Activated naive CD4-positive, alpha-beta T cell (primary cell): ENCODE measurements at places on chromosomes 12 and 14.

GRCh38 chr14:23296012-23296777 lies 6.5 kb downstream of the PPP1R3E start:
- DNase-seq = no peak

- no peak for DNase-seq
Observed at GRCh38 chr14:36755756-36756155, 94.1 kb downstream of the PAX9 start.

GRCh38 chr14:93316716-93317115 lies 16.1 kb downstream of the BTBD7 start:
- DNase-seq = no peak

DNA sequence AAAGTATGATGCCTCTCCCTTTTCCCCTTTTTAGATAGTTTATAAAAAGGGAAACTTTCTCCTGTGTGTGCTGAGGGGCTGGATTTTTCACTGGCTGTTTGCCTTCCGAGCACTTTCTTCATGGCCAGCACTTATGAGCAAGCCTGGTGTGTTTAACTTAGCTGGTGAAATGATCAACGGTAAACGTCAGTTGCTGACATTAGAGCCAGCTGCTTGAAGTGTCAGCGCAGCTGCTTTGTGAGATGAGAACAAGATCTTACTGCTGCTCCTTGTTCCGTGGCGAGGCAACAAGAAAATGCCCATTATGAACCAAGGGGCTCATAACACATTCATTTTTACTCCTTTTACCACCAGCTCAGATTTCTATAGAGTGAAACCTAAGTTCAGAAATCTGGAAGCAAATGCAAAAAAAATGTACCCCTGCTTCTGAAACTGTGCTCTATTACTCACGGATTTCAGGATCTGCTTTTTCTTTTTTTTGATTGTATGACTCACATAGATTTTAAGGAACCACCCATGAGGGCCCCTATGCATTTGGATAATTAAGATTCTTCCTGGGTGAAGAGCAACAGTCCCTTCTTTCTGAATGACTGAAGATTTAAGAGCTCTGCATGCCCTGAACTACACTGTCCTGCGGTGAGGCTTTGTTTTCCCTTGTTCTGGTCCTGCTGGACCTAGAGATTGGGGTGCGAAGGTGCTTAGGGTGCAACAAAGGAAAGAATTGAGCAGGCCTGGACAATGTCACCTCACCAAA lies 74.3 kb upstream of the CPM start:
- no peak for DNase-seq

GRCh38 chr12:99099786-99100185 lies 454.7 kb downstream of the APAF1 start:
- DNase-seq = no peak

DNA sequence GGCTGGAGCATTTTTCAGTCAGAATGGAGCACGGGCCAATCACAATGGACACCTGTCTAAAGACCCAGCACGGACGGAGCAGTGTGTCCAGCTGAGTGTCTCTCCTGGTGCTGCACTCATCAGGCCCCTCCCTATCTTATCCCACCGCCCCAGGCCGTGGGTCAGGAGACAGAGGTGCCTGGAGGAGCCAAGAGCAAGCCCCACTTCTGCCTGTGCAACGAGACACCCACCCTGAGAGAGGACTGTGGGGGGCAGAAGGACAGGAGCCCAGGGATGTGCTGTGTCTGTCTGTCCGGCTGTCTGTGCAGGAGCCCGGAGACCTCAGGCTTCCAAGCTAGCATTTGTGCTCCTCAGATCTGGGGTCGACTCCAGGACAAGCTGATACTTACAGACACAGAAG lies 69.6 kb upstream of the SFSWAP start:
- no peak for DNase-seq

DNA sequence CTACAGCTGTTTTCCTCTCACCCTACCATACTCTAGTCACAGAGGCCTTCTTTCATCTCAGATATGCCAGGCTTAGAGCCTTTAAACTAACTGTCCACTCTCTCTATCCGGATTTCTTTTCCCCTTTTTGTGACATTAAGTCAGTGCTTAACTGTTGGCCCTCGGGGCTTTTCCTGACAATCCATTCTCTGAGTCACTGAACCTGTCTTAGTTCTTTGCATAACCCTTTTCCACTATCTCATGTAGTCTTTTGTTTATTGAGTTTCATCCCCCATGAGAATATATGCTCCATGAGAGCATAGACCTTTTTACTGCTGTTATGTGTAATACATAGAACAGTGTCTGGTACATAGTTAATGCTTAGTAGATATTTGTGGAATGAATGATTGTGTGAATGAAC lies 68.7 kb downstream of the PLEKHA5 start:
- DNase-seq = no peak

- no peak for DNase-seq
Observed at GRCh38 chr12:105084251-105085250, at the start of gene ALDH1L2. Gene ALDH1L2, minus strand, starts transcription at chr12:105084458. Its CDS starts 22 bp downstream, at chr12:105084436.

DNA sequence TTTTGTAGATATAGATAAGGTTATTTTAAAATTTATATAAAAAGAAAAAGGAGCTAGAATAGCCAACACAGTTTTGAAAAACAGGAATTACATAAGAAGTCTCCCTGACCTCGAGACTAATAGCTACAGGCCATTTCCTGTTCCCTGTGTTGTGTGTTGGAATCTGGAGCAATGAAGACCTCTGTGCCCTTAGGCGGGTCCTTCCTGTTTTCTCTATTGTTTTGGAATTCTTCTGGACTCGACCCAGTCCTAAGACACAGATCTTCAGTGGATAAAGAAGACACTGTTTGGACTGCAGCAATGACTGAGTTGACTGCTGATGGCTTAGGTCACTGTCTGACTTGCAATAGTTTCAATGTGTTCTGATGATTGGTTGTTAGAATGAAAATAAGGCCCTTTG lies 26.2 kb downstream of the SNRPF start:
- no peak for DNase-seq

DNA sequence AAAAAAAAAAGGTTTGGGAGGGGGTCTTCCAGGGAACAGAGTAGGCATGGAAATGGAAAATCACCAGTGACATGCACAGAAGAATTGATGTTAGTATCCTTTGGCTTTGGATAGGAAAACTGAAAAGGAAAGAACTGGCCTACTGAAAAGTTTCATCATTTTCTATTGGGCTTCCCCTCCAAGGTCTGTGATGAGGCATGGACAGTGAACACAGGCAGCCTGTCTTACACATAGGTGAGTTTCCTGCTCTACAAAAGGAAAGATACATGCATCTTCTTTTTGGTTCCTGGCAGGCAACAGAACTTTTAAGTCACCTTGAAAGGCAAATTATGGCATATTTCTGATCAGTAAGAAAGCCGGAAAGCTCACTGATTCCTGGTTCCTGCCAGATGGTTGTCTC lies 5.8 kb downstream of the BMAL2 start:
- DNase-seq = no peak

DNA sequence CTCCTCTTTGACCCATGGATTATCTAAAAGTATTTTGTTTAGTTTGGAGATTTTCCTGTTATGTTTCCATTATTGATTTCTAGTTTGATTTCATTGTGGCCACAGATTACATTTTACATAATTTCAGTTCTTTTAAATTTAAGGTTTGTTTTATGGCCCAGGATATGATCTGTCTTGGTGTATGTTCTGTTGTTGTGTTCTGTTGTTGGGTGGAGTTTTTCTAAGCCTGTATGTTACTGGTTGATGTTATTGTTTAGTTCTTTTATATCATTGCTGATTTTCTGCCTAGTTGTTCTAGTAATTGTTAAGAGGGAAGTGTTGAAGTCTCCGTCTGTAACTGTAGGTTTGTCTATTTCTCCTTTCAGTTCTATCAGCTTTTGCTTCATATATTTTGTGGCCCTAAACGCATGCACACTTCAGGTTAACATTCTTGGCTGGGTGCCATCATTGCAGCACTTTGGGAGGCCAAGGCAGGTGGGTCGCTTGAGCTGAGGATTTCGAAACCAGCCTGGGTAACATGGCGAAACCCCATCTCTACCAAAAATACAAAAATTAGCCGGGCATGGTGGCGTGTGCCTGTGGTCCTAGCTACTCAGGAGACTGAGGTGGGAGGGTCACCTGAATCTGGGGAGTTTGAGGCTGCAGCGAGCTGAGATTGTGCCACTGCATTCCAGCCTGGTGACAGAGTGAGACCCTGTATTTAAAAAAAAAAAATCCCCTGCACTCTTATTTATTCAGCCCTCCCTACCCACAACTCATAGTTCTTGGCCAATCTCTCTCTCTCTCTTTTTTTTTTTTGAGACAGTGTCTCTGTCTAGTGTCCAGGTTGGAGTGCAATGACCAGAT lies 28.1 kb upstream of the CFL2 start:
- DNase-seq = no peak

DNA sequence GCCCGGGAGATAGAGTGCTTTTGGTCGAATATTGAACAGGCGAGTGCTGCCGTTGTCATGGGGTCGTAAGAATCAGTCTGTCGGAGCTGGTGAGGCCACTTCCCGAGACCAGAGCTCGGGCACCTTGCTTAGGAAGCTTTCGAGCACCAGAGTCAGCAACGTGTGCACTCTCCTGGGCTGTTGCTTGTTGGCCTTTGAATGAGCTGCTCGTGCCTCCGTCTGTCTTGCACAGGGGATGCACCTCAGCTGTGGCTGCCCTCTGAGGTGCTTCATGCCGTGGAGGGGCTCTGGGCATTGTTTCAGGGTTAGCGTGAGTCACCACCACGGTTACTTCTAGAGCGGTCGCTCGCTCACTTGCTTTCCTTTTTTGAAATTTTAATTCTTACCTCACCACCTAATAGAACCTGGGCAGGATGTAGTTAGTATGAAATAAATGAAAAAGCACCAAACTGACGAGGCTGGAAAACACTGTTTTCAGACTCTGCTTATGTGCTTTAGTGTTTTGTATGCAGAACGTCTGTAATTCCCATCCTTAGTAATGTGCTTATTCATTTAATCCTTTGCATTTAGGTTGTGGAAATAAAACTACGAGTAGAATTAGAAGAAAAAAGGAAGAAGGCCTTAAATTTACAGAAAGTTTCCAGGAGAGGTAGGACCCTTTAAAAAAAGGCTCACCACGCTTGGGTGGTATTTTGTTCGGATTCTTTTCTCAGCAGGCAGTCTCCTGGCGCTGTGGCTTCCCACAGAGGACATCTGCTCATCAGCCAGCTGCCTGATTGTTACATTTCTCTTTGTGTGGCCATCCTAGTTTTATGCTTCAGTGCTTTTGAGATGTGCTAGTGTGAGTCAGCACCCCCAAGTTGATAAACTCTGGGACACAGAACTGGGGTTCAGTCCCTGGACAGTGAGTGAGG lies 40.6 kb downstream of the EP400 start:
- no peak for DNase-seq

GRCh38 chr12:98399532-98399931 lies 115.9 kb upstream of the TMPO start:
- no peak for DNase-seq
